ENCODE measurements at places on chromosomes 16 and 17.

DNA sequence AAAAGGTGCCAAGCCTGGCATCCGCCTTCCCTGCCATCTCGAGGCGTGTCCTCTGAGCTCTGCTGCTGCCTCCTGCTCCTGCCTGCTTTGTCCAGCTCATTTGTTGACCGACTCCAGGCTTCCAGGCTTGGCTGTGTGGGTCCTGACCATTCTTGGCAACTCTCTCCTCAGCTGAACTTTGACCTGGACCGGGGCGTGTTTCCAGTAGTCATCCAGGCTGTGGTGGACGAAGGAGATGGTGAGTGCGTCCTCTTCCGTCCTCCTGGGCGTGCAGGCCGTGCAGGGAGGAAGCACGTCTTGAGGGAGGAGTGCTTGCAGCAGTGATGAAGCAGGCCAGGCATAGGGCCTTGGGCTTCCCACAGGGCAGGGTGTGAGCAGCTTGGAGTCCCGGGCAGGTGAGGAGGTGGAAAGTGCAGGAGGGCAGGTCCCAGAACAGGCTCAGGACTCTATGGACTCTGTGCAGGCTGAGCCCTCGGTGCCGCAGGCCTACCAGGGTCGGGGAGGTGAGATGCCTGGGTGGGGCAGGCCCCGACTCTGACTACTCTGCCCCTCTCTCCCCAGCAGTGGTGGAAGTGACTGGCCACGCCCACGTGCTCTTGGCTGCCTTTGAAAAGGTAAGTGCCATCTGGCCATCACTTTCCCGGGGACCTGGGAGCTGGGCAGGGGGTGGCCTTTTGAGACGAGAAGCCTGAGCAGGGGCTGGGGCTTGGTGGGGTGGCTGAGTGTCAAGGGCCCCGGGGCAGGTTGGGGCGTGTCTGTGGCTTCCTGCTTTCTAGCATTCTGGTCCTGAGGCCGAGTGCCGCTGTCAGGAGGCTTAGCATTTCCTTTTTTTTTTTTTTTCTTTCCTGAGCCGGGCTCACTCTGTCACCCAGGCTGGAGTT, 28.6 kb upstream of the NUDT16L1 start:
- DNase-seq, result no peak

- peak; percentile 12 for DNase-seq
Measured at GRCh38 chr16:74224828-74225612, 71.6 kb upstream of the PSMD7 start.

GRCh38 chr16:48160575-48160974, 4.8 kb upstream of the ABCC12 start:
- DNase-seq, result no peak

- DNase-seq, result no peak
Measured at GRCh38 chr16:68246121-68246520, 948 bp downstream of the PLA2G15 start.

DNA sequence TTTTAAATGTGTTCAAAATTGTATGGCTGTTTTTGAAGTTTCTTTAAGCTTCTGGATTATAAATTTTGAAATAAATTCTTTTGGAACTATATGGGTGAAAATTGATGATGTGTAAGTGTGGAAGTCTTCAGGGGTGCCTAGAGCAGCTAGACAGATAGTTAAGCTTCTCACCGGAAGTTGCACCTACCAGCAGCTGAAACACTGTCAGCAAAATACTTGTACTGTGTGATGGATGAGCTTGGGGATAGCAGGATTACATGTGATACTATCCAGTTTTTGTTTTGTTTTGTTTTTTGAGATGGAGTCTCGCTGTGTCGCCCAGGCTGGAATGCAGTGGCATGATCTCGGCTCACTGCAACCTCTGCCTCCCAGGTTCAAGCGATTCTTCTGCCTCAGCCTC, 19.7 kb downstream of the RBL2 start:
- no peak for DNase-seq

DNA sequence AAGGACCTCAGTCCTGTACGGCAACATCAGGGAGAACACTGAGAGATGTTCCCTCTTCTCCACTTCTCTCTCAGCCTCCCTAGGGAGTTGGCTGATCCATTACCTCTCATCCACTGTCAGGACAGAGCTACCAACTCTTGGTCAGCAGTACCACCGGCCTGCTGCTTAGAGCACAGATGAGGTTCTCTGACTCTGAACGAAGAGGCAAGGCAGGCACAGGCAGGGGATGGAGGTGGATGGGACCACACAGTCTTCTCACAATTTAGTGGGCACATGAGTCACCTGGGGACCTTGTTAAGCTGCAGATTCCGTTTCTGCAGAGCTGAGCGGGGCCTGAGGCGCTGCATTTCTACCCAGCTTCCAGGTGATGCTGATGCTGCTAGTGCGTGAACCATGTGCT, 128.6 kb upstream of the CCL2 start:
- no peak for DNase-seq

DNA sequence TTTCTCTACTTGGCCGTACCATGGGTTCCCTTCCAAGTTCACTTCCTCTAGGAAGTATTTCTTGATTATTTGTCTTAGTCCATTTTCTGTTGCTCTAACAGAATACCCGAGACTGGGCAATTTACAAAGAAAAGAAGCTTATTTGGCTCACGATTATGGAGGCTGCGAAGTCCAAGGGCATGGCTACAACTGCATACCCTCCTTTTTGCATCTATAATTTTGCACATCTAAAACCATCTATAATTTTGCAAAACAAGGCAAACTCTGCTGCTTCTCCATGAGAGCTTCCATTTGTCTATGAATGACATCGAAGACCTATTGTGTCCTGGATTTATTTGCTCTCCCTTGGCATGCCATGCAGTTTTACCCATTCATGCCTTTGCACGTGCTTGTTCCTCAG, 27.6 kb upstream of the RGS9 start:
- no peak for DNase-seq

DNA sequence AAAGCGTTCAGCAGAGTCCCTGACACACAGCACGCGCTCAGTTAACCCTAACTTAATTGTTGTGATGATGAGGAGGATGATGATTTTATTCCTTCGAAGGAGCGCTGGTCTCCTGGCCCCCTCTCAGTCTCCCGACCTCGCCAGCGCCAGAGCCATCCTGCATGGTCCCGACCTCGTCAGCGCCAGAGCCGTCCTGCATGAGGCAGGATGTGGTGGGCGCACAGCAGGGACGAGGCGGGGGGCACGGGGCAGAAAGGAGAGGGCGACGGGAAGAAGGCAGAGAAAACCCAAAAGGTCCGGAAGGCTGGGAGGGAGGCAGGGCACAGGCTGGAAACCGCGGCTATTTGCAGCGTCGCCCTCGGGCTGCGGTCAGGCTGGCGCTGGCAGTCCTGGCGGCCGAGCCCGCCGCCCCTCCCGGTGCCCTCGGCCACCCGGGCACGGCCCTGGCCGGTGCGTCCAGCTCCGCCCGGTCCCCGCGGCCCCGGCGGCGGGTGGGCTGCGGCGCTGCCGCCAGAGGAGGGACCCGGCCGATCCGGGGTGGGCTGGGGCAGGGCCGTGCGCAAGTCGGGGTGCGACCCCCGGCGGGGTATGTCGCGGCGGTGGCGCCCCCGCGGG, 3.0 kb upstream of the TAC4 start:
- DNase-seq, result no peak

GRCh38 chr17:76635039-76635438, 8.5 kb downstream of the ST6GALNAC1 start:
- DNase-seq, result no peak

DNA sequence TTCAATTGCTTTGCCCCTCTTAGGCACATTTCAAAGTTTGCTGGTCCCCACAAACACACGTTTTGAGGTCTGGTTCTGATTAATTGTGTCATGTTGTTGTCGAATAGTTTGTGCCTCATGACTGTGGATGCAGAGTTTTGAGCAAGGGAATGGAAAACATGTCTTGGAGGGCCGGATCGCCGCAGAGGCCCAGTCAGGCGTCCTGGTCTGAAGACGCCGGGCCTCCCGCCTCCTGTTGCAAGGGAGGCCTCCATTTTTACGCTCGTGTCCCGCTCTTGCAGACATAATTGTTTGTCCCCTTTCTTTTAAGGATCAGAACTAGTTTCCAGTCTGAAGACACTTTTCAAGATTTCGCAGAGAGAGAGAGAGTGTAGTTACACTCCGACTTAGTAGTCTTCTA, 3.2 kb downstream of the NTN1 start:
- DNase-seq, result no peak

GRCh38 chr16:82082543-82083244, 47.6 kb downstream of the HSD17B2 start:
- DNase-seq, result peak; percentile 45

GRCh38 chr16:56657555-56658326, at the start of gene MT1F:
MT1F (plus strand) TSS chr16:56657959; CDS start chr16:56658059, 100 bp downstream.
- DNase-seq, result peak; percentile 62

DNA sequence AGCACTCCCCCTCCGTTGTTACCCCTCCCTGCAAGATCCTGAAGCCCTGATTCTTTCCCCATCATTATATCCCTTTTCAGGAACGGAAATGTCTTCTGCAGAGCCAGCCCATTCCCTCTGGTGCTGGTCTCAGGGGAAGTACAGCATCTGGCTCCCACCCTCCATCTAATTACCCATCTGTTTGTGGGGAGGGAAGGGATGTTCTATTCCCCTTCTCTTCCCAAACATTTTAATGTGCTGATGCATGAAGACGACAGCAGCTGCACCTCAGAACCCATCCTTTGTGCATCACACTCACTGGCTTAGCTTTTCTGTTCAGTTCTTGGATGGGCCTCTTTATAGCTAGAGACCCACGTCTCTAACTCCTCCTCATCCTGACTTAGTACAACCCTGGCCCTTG, 367.2 kb downstream of the CDH13 start:
- DNase-seq, result no peak

- DNase-seq, result no peak
Measured at GRCh38 chr16:61421111-61421510, 615.1 kb downstream of the CDH8 start.

DNA sequence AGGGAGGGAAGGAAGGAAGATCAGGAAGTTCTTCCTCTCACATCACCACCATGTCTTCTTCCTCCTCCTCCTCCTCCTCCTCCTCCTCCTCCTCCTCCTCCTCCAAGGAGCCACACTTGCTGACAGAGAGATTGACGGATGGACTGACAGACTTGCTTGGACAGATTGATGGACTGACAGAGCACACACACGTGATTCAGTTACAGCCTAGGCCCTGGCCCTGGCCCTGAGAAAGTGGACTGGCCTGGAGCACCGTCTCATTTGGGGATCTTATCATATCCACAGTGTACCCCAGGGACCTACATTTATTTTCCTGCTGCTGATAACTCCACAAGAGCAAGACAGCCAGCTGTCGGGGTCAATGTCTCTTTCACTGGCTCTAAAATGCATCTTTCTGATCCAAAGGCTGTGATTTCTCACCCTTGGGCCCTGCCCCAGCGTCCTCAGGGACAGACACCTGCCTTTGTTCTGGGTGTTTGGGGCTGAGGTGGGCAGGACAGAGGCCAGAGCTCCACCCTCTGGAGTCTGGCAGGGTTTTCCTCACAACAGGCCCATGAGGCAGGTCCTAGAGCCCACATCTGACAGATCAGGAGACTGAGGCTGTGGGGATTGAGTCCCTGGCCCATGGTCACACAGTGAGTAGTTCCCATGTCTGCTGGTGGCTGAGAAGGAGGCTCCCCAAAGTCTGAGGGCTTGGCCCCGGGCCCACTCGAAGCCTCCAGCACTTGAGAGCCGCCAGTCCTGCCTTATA, 2.3 kb upstream of the P2RX1 start:
- DNase-seq, result no peak

DNA sequence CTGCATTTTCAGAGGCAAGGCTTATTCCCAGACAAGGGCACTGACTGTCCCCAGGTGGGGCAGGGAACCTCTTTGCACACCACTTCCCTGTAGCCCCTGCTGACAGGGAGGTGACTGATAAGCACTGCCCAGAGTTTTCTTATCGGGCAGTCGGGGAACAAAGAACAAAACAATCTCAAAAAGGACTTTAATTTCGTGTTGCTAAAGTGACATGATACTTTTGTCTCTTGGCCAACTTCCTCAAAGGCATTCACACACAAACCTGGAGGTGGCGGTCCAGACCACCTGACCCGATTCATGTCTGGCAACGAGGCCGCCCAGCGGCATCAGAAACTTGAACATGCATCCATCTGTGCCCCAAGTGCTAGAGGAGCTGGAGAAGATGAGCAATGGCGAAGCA, 28.9 kb downstream of the ZDHHC7 start:
- no peak for DNase-seq

- peak; percentile 52 for DNase-seq
Measured at GRCh38 chr16:64051824-64052223, 1070.0 kb downstream of the CDH11 start.

- no peak for DNase-seq
Measured at GRCh38 chr16:680625-680945, 375 bp downstream of the STUB1 start.

DNA sequence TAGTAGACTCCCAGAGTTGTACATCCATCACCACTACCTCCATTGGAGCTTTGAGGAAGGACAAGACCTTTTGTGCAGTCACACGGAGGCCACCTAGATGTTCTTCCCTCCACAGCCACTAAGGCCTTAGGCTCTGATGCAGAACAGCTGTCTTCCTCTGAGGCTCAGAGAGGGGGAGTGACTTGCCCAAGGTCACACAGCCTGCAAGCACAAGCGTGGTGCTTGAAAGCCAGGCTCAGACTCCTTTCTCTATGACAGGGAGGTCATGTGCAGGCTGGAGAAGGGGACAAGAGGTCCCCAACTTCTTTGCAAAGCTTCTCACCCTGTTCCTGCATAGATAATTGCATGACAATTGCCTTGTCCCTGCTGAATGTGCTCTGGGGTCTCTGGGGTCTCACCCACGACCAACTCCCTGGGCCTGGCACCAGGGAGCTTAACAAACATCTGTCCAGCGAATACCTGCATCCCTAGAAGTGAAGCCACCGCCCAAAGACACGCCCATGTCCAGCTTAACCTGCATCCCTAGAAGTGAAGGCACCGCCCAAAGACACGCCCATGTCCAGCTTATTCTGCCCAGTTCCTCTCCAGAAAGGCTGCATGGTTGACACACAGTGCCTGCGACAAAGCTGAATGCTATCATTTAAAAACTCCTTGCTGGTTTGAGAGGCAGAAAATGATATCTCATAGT, 12.7 kb downstream of the SCGB1C2 start:
- no peak for DNase-seq

GRCh38 chr17:6551356-6551755, 5.0 kb downstream of the PITPNM3 start:
- no peak for DNase-seq

DNA sequence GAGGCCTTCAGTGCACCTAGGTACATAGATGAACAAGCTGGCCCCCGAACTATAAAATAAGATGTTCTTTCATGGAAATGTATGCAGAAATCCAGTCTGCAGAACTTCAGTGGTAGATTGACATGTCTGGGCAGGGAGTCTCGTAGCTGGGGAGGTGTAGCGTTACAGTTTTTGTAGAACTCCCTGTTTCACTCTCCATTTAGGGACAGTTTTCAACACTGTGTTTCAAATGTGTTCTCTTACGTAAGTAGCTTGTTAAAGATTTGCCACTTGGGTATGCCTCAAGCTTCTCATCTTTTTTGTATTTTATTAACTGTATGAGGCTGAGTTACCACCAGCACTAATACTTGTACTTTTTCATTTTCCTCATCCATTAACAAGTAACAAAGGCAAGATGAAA, 46.6 kb downstream of the PLD6 start:
- DNase-seq, result no peak

GRCh38 chr17:17201907-17202306, 4.2 kb downstream of the PLD6 start:
- DNase-seq, result no peak

- no peak for DNase-seq
Measured at GRCh38 chr16:4606354-4606753, 8.3 kb downstream of the UBALD1 start.

All from RKO (cell line).